Foreskin keratinocyte (primary cell): ENCODE measurements at places on chromosomes 4 and X. TPM values are rescaled to one million over a fixed set of nuclear protein-coding genes. Genes with fewer than 3 reads are reported as not detected.

Gene ADAMTS3
- 0.04 and 0.09 TPM in 2 replicates for polyA plus RNA-seq

Gene ZBED1
- 11.5 and 14.3 TPM in 2 replicates for polyA plus RNA-seq

Gene HELT
- polyA plus RNA-seq, result not detected in 2 replicates

Gene SHROOM4
- 0.08 TPM in 2 replicates for polyA plus RNA-seq

Gene NSDHL
- 88.3 and 92.8 TPM in 2 replicates for polyA plus RNA-seq

Gene CLDN22
- polyA plus RNA-seq, result not detected in 2 replicates

Gene XAGE1B
- not detected in 2 replicates for polyA plus RNA-seq

Gene SRPX
- polyA plus RNA-seq, result 65.6 and 118 TPM in 2 replicates

Gene EVC2
- 2.7 and 3.1 TPM in 2 replicates for polyA plus RNA-seq

Gene P2RY4
- polyA plus RNA-seq, result not detected in 2 replicates

Gene RBMXL3
- not detected in 2 replicates for polyA plus RNA-seq

Gene ASB9
- 0.80 and 0.95 TPM in 2 replicates for polyA plus RNA-seq

Gene VCX3B
- polyA plus RNA-seq, result not detected in 2 replicates

Gene SLC4A4
- 0.46 and 1.4 TPM in 2 replicates for polyA plus RNA-seq

Gene CXCL13
- not detected in 2 replicates for polyA plus RNA-seq

Gene LCORL
- polyA plus RNA-seq, result 1.9 and 2.3 TPM in 2 replicates

Gene SPP1
- 0.21 and 0.24 TPM in 2 replicates for polyA plus RNA-seq

Gene SMPX
- polyA plus RNA-seq, result not detected in 2 replicates

Gene SLC9B2
- 6.9 and 8.3 TPM in 2 replicates for polyA plus RNA-seq

Gene GABRB1
- polyA plus RNA-seq, result not detected in 2 replicates

Gene SOWAHB
- not detected in 2 replicates for polyA plus RNA-seq

Gene APBB2
- 11.3 and 12.1 TPM in 2 replicates for polyA plus RNA-seq

Gene TLR2
- polyA plus RNA-seq, result 2.0 and 2.1 TPM in 2 replicates

Gene DDX53
- polyA plus RNA-seq, result not detected in 2 replicates

Gene ZNF182
- 1.1 and 1.3 TPM in 2 replicates for polyA plus RNA-seq

Gene USP53
- polyA plus RNA-seq, result 3.0 and 4.3 TPM in 2 replicates

Gene SPANXB1
- polyA plus RNA-seq, result not detected in 2 replicates

Gene MAGEC3
- not detected in 2 replicates for polyA plus RNA-seq

Gene TCEAL6
- polyA plus RNA-seq, result not detected in 2 replicates

Gene GIMD1
- not detected in 2 replicates for polyA plus RNA-seq

Gene C4orf51
- polyA plus RNA-seq, result not detected in 2 replicates

Gene FGFR3
- polyA plus RNA-seq, result 11.3 and 22.6 TPM in 2 replicates

Gene SERPINA7
- polyA plus RNA-seq, result not detected in 2 replicates

Gene CTAG2
- polyA plus RNA-seq, result not detected in 2 replicates

Gene RTL3
- not detected in 2 replicates for polyA plus RNA-seq

Gene MAGEA10
- polyA plus RNA-seq, result not detected in 2 replicates

Gene PCDH7
- 6.7 and 10.9 TPM in 2 replicates for polyA plus RNA-seq

Gene RAB41
- polyA plus RNA-seq, result not detected in 2 replicates
